Foreskin keratinocyte (primary cell): ENCODE measurements at places on chromosomes 5 and 9. TPM values are rescaled to one million over a fixed set of nuclear protein-coding genes. Genes with fewer than 3 reads are reported as not detected.

DNA sequence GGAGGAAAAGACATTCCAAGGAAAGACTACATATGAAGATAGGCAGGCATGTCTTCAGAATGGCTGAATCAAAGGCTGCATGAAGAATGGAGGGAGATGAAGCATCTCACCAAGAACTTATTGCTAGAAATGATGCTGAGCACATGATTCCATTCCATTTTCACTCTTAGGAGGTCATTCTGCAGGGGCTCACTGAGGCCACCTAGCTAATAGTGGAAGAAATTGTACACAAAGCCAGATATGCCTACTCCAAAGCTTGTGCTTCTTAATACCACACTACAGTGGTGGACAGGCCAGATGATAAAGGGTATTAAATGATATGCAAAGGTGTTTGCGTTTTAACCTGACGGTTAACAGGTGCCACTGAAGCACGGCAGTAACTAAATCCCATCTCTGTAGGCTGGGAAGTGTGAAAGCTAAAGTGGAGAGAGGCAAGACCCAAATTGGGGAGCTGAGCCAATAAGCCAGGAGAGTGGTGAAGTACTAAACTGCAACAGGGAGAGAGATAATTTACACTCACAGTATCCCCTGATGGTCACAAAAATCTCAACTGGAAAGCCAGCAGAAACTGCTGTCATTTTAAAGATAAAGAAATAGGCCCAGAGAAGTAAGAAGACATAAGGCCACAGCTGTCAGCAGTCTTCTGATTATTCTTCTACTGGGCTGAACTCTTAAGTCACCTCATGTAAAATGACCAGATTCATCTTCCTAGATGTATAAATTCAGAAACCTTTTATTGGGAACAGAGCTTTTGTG, 14.6 kb downstream of the NDUFA8 start:
- no peak for DNase-seq

RELL2 gene
- total RNA-seq, result 16.3 and 20.3 TPM in 2 replicates

ELAVL2 gene
- 10.4 and 12.1 TPM in 2 replicates for total RNA-seq

PPP3R2 gene
- total RNA-seq, result not detected in 2 replicates
